K562 (cell line): ENCODE measurements at places on chromosomes 5 and 9.
A peak's percentile ranks its signal among the peaks of the same experiment; 100 is the strongest.

DNA sequence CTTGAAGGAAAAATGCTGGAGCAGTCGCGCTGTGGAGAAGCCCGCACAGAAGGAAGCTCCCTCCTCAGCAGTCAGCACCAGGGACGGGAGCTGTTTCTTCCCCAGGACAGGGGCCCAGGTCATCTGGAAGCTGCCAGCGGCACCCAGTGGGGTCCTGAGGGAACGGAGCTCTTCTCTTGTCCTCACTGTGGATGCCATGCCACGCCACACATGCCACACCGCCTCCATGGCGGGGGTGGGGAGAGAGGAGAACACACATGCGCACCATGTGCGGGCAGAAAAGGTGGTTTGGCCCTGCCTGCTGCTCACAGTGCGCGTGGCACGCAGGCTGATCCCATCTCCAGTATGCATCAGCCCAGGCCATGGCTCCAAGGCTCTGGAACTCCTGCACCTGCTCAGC lies 41.7 kb upstream of the ZNF354B start:
- no peak for DNase-seq

- DNase-seq, result no peak
These were observed 9.5 kb upstream of the IRX4 start for GRCh38 chr5:1892211-1892610.

DNA sequence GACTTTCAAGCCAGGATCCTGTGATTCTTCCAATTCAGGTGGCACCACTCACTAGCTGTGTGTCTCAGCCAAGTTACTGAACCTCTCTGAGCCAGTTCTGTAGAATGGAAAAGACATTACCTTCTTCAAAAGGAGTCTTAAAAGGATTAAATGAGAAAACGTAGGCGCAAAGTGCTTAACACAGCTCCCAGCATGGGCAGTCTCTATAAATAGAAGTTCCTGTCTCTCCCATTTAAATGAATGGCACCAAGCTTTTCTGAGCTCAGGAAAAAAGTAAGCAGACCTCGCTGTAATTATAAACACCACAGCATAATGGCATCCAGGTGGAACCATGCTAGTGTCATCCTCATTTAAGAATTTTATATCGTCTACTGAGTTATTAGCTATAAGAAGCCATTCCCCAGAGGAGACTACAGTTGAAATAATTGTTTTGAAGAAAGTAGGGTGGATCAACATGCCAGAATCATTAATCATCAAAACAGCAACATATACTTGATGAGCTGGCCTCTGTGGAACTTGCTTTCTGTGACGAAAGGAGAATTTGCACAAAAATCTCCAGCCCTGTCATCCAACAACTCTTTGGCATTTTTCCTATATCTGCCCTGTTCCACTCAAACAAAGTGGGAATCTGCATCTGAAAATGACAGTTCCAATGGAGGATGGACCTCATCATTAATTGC lies 188.9 kb downstream of the SPOCK1 start:
- DNase-seq, result no peak

GRCh38 chr5:87188391-87188790 lies 79.3 kb upstream of the RASA1 start:
- no peak for DNase-seq

- DNase-seq, result peak; percentile 72
These were observed 15.5 kb upstream of the HSD17B3 start for GRCh38 chr9:96317335-96317980.

- DNase-seq, result no peak
These were observed 265.7 kb upstream of the ANKRD55 start for GRCh38 chr5:56498759-56499395.

- no peak for DNase-seq
These were observed 249.1 kb downstream of the GADD45G start for GRCh38 chr9:89853931-89854330.

- DNase-seq, result no peak
These were observed 176.5 kb downstream of the TAF11L14 start for GRCh38 chr5:17810734-17811133.

DNA sequence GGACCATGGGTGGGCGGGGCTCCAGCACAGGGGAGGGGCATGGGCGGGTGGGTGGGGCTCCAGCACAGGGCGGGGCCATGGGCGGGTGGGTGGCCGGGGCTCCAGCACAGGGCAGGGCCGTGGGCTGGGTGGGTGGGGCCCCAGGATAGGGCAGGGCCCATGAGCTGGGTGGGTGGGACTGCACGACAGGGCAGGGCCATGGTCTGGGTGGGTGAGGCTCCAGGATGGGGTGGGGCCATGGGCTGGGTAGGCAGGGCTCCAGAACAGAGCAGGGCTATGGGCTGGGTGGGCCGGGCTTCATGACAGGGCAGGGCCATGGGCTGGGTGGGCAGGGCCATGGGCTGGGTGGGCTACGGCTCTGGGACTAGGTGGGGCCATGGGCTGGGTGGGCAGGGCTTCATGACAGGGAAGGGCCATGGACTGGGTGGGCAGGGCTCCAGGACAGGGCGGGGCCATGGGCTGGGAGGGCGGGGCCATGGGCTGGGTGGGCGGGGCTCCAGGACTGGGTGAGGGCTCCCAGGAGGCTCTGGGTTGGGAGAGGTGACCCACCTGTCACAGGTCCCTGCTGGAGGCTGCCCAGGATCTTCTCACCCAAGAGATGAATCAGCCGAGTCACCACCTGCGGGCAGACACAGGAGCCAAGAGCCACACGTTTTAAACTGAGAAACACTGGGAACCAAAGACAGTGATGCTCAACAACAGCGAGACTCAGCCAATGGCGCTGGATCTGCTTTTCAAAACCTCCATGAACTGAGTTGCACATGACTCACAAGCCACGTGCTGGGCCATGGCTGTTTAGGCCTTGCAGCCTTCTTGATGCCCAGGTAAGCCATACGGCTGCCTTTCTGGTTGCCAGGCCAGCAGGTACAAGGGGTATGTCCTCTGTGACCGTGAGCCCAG lies 33.6 kb upstream of the NSMF start:
- peak; percentile 99 for DNase-seq

DNA sequence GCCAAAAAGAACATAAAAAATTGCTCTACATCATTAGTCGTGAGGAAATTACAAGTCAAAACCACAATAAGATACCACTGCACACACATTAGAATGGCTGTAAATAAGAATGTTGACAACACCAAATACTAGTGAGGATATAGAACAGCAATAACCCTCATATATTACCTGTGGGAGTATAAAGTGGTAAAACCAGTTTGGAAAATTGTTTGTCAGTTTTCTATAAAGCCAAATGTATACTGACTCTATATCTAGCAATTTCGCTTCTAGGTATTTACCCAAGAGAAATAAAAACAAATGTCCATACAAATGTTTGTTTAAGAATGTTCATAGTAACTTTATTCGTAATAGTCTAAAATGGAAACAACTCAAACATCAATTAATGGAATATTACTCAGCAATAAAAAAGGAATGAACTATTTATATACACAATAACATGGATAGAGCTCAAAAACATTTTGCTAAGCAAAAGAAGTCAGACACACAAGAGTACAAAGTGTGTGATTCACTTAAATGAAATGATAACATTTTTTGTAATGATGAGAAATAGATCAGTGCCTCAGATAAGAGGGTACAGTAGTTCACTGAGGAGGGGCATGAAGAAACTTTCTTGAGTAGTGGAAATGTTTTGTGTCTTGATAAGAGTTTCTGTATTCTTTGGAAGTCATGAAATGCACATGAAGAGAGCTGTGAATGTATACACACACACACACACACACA lies 219.6 kb upstream of the ZNF462 start:
- DNase-seq, result no peak

GRCh38 chr5:141787376-141787775 lies 90.8 kb downstream of the PCDH1 start:
- DNase-seq, result no peak

DNA sequence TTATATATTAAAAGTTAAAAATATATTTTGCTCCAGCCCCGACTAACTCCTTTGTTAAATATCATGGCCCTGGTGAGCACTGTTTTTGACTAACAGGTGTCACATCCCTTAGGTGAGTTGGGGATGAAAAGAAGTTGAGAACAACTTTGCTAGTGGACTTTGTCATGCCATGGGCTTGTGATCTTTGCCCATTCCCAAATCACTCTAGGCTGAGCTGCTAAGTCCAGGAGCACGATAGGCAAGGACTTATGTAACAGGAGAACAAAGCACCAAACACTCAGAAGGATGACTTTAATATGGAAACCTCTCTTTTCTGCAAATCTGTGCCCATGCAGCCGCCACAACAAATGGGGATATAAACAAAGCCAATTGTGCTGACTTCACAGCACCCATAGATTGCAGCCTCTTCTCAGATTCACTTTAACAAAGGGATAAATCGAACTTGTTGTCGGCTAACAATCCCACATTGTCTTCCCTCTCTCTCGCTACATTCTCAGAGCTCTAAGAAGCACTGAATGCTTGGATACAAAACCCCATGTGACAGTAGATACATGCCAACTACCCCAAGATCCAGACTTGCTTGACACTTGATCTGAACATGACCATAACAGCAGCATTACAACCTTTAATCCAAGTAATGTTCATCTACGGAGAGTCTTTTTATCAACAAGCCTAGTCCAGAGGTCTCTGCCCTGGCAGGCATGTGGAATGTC lies 86.8 kb upstream of the CD180 start:
- DNase-seq, result no peak

DNA sequence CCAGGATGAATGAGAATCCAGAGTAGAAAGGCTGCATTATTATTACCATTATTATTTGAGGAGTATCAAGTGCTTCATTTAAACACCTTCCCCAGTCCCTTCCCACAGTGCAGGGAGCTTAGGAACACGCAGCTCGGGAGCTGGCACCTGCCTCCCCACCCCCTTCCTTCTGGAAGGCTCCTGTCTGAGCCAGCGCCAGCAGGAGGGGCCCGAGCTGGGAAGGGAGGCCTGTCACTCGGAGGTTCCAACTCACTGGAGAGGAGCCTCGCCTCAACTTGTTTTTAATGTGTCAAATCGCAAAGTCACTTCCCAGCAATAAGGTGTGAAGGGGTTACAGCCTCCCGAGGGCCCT lies 156.4 kb upstream of the IRX4 start:
- DNase-seq, result no peak

GRCh38 chr5:61402244-61402823 lies 70.3 kb downstream of the ZSWIM6 start:
- DNase-seq, result no peak

DNA sequence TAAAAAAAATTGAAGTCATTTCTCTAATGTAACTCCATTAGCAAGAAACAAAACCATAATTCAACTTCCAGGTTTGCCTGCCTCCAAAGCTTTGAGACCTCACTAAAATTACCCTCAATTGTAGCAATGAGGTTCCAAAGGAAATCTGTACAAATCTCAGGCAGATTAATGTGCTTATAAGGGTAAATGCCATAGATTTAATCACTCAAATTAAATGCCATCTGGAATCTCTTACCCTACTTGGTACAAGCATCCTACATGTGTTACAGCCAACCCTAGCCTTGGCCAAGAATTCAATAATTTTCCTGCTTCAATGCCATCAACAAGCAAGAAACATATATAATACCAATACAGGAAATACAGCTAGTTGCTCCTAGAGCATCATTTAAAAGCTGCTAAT lies 452.8 kb downstream of the RAB3C start:
- DNase-seq, result no peak

- DNase-seq, result no peak
These were observed 4.6 kb downstream of the CSF1R start for GRCh38 chr5:150081541-150082283.

GRCh38 chr9:69542942-69543704 lies 129.0 kb downstream of the APBA1 start:
- no peak for DNase-seq

DNA sequence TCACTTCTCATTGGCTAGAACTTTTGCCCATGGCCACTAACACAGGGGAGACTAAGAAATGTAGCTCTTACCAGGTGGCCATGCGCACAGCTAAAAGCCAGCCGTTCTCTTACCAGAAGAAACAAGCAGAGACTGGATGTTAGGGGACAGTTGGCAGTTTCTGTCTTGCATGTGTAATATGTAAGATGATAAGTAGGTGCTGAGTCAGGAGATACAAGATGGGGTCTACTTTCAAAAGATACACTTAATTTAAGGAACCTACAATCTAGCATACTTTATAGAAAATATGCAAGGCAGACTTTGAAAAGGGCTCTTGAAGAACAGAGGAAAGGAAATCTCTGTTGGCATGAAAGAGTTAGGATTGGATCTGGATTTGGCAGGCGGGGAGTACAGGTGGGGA lies 244.5 kb downstream of the ZSWIM6 start:
- no peak for DNase-seq

DNA sequence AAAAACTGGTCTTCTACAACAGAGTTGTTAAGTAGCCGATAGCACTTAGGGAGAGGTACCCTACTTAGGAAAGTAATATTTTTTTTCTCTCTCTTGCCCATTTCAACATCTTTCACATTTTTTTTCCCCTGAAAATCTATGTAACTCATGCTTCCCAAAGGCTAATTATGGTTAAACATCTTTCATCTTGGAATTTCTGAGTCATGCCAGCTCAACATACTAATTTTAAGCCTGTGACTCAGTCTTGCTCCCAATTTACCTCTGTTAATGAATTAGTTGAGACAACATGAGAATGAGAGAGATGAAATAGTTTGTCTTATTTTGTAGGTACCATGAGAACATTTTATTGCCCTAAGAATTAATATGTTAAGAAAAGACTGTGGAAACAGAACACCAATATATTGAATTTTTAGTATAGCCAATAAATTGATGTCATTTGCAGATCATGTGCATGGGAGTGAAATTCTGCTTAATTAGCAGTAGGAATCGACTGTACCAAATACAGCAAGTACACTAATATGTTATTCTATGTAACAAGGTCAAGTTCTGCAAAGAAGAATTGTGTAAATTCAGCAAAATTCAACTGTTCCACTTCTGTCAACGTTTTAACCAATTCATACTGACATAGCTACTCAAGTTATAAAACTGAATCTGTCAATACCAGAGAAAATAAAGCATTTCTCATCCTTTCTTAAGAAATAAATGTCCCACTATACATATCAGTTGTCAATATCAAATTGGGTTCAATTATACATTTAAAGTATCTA lies 550.0 kb downstream of the PTPRD start:
- DNase-seq, result no peak

GRCh38 chr9:78986446-78986845 lies 585.3 kb upstream of the TLE4 start:
- DNase-seq, result no peak

DNA sequence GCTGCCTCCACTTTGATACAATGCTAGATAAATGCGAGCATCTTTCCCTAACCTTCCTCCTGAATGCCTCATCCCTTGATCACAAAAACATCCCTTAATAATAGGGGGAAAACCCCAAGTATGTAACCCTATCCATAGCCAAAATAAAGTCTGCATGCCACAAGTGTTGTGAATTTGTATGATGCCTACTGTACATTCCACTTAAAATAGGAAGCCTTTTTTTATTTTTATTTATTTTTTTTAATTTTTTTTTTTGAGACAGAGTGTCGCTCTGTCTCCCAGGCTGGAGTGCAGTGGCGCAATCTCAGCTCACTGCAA lies 207.0 kb downstream of the AOPEP start:
- no peak for DNase-seq

DNA sequence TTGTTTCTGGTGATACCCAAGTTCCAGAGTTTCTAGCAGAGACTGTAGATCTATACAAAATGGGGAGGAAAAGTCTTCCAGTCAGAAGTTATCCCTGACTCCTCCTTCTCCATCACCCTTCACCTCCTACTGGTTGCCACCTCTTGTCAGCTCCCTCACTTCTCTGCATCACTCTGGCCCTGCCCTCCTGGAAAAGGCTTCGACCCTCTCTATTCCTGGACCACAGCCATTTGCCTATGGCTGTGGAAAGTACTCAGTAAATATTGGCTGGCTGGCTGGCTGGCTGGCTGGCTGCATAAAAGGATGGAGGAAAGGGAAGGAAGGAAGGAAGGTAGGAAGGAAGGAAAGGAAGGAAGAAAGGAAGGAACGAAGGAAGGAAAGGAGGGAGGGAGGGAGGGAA lies 32.7 kb upstream of the ABCA1 start:
- DNase-seq, result no peak

- no peak for DNase-seq
These were observed 202.0 kb upstream of the HAPLN1 start for GRCh38 chr5:83922699-83923098.
